NCI-H2107 (cell line): ENCODE measurements at places on chromosomes 2 and 18.

DNA sequence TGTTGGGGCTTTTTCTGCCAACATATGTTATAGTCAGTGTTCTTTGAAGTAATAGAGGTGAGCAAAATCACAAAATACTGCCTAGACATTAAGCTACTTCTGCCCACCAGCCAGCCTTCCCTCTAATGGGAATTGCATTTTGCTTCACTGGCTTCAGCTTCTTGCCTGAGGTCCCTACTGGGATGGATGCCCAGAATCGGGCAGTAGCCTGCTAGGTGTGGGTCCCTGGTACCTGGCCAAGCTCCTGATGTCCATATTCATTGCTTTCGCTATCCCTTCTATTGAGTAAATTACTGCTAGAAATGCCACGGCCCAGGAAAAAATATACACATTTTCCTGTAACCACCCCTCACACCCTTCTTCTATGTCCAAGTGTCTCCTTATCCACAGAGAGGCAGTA, 27.0 kb downstream of the CRYGD start:
- DNase-seq: no peak

DNA sequence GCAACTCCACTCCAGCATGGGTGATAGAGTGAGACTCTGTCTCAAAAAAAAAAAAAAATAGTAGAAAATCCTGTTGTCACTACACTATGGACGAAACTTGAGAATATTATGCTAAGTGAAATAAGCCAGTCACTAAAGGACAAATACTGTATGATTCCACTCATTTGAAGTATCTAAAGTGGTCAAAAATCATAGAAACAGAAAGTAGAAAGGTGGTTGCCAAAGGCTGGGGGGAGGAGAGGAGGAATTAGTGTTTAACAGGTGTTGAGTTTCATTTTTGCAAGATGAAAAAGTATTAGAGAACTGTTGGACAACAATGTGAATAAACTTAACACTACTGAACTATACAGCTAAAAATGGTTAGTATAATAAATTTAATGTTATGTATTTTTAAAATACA, 18.8 kb upstream of the RMP24 start:
- no peak for DNase-seq

GRCh38 chr18:78080761-78081160, 831.1 kb downstream of the GALR1 start:
- DNase-seq: no peak

GRCh38 chr2:86256300-86256699, 57.0 kb downstream of the MRPL35 start:
- no peak for DNase-seq

DNA sequence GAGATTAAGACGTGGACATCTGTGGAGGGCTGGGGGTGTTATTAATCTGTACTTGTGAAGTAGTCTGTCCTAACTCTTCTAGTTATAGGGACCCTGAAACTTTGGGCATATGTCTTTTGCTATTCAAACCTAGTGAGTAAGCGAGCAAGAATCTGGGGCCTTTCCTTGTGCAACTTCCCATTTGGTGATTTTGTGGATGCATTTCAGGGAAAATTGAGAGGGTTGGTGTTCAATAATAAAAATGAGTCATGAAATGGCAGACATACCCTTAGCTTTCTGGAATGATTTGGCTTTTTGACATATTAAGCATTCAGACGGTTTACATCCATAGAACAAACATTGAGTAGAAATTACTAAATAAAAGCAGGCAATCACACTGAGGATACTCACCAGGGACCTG, 17.0 kb downstream of the COL4A4 start:
- DNase-seq: no peak
